Globus pallidus (tissue), 1 donor: ENCODE measurements at places on chromosomes 16 and 17.

DNA sequence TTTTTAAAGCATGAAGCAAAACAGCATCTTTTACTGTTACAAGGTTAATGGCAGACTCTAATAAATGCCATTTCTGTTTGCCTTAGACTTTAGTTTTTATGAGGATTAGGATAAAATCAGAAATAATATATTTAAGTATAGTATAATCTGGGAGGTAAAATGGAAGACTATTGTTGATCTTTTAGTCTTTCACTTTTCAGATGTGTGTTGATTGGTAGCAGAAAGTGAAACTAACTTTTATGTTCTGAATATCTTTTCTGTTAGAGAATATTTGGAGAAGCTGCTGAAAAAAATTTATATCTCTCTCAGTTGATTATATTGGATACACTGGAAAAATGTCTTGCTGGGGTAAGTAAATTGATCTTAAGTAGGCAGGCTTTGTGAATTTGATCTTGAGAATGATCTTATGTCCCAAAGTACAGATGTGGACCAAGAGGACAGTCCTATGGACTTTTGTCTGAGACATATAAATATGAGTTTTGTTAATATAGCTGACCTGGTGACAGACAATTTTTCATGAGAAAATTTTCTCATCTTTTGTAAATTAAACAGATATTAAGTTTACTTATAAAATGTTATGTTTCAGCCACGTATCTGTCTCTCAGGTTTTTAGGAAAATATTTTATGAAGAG, 64.1 kb downstream of the NF1 start:
- no peak for DNase-seq

DNA sequence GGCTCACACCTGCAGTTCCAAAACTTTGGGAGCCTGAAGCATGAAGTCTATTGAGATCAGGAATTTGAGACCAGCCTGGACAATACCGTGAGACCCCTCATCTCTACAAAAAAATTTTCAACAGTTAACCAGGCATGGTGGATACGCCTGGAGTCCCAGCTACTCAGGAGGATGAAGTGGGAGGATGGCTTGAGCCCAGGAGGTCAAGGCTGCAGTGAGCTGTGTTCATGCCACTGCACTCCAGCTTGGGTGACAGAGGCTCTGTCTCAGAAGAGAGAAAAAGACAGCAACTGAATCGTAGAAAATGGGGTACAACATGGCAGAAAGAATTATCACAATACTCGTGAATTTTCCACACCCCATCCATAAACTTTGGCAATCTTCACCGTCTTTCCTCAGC, 3.2 kb downstream of the CRK start:
- DNase-seq, result no peak

- no peak for DNase-seq
Measured at GRCh38 chr17:4548721-4549531, 6.3 kb downstream of the MYBBP1A start.

DNA sequence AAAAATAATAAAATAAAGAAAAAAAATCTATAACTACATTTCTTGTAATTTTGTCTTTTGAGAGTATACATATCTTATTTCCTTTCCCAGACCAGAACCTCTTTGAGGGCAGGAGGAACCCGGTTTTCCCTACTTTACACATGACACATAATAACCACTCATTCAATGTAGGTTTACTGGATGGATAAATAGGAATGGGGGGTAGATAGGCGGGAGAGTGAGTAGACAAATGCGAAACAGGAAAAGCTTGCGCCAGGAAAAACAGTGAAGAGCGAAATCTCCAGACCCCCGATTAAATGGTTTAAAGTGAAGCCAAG, 515 bp upstream of the GOSR2 start:
- DNase-seq, result no peak

DNA sequence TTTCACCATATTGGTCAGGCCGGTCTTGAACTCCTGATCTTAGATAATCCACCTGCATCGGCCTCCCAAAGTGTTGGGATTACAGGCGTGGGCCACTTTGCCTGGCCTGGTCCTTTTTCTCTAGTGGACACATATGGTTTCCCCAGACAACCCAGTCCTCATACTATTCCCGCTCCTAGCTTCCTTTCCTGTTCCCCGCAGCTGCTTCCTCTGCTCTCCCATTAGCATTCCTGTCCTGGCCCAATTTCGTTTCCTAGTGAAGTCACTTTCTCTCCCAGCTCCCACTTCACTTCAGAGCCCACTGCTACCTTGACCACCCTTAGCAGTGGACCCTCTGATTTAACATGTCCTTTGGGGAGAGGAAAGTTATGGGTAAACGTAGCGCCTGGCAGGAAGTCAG, 11.3 kb downstream of the KATNIP start:
- no peak for DNase-seq
